Smooth muscle cell of the umbilical artery (primary cell): ENCODE measurements at places on chromosomes 6 and 20. TPM values are rescaled to one million over a fixed set of nuclear protein-coding genes. Genes with fewer than 3 reads are reported as not detected.

Gene CTCFL
- total RNA-seq: not detected in 2 replicates

Gene HLA-DOB
- 0.18 TPM in 1 of 2 replicates, not detected in the other for total RNA-seq

Gene CST11
- total RNA-seq: not detected in 2 replicates

Gene CCN5
- 0.05 and 0.30 TPM in 2 replicates for total RNA-seq

Gene BPIFA1
- not detected in 2 replicates for total RNA-seq

Gene WDR46
- total RNA-seq: 64.0 and 111 TPM in 2 replicates

Gene OR2B6
- not detected in 2 replicates for total RNA-seq

Gene PPP1R3G
- 1.5 TPM in 2 replicates for total RNA-seq

Gene DACT2
- total RNA-seq: not detected in 2 replicates

Gene POPDC3
- 13.7 and 17.0 TPM in 2 replicates for total RNA-seq

Gene CLPSL2
- total RNA-seq: not detected in 2 replicates

Gene ILRUN
- 44.1 and 49.3 TPM in 2 replicates for total RNA-seq
